Foreskin keratinocyte (primary cell): ENCODE measurements at places on chromosomes 1 and 21. TPM values are rescaled to one million over a fixed set of nuclear protein-coding genes. Genes with fewer than 3 reads are reported as not detected.

GRCh38 chr1:30514945-30515344 is 208.4 kb downstream of the MATN1 start:
- DNase-seq: no peak

DNA sequence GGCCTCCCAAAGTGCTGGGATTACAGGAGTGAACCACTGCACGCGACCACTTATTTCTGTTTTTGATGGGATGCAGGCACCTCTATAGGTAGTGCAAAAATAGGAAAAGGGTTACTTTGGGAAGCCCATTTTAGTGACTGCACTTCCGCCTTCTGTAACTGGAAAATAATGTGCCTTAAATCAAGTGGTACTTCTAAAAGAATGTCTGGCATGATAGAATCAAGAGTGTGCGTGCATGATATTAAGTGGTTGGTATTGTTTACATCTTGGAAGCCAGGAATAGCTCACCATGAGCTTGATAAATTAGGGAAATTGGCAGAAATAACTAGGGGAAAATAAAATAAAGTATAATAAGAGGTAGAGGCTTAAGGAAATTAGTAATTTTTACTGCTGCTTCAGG is 1067.0 kb downstream of the ADGRL2 start:
- DNase-seq: no peak

DNA sequence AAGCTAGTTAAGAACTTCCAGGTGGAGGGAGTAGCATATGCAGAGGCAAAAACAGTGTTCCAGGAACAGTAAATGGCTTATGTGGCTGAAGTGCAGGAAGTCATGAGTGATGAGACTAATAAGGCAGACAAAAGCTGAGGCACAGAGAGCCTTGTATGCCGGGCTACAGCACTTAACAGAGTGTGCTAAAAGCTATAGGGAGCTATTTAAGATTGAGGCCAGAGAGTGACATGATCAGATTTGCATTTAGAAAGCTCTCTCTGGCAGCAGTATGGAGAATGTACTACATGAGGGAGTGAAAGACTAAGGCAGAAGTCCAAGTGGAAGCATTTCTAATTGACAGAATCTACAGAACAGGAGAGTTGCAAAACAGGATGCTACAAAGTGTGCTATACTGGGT is 38.6 kb downstream of the WASF2 start:
- DNase-seq: no peak

DNA sequence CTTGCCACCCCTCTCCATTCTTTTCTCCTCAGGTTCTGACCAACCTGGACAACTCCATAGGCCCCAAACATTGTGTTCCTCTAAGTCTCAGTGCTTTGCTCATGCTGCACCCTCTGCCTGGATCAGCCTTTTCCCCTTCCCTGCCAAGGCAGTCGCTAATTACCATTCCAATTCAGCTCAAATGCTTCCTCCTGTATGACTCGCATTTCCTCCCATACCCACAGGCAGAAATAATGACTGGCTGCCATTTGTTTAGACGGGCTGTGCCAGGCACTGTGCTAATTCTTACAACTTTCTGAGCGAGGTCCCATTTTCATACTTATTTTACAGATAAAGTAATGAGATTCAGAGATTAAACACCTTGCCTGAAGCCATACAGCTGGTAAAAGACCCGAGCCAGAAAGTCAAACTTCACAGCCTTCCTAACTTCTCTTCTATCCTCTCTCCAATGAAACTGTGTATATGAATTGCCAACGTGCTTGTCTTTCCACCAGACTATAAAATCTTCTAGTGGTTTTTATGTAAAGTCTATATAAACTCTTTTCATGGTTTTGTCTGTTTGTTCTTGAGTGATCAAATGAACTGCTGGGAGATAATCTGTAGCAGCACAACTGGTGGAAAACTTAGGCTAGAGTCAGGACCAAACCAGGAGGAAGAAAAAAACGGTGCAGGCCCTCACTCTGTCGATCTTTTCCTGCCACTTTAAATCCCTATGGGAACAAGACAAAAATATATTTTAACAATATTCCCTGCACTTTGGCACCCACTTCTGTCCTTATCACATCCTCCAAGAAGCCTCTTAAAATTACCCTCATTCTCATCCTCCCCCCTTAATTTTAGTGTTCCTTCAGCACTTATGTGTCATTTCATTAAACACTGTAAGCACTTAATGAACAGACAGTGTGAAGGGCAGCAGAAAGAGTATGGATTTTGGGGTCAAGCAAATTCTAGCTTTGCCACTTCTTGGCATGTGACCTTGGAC is 33.7 kb downstream of the RAB3B start:
- peak; percentile 22 for DNase-seq

GRCh38 chr1:147168626-147169058 is 3.6 kb downstream of the PRKAB2 start:
- no peak for DNase-seq

- no peak for DNase-seq
These were observed 882.4 kb upstream of the ADGRL2 start for GRCh38 chr1:80918380-80918779.

DNA sequence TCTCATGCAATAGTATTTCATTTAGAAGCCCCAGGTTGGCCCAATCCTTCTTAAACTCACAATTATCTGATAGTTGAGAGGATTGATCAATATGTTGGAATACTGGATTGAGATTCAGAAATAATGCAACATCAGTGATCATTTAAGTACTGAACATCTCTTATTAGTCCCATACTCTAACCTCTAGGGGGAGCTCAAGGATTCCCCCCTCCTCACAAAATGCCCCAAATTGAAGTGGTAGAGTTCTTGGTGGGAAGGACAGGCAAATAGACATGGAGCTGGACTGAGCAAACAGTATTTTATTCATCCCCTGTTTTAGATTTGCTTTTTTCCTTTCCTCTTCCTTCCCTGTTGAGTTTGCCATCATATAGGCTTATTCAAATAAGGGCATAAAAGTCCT is 62.8 kb downstream of the NGF start:
- no peak for DNase-seq

DNA sequence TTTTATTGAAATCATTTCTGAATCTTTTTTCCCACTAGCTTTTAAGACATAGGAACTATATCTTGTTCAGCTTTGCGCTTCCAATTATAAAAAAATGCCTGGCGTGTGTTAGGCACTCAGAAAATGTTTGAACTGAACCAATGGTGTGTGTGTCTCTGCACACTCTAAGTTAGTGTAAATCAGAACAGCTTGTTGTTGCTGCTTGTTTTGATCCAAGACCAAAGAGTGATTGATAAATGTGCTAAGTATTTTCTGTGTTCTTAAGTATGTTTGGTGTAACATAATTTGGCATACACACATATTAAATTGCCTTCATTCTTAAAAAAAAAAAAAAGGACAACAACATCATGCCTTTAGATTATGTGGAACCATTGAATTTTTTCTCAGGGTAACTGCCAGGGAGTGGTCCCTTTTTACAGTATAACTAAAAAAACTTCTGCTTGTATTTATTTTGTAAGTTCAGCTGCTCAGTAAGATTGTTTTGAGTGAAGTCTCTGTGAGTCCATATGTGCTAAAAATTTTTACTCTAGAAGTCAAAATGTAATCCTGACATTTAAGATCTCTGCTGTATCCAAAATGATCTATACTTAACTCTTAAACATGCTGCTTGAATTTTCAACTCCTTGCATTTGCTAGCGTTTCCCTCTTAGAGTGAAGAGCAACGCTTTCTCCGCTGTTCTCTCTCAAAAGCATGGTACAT is 8.7 kb downstream of the CD55 start:
- DNase-seq: no peak

DNA sequence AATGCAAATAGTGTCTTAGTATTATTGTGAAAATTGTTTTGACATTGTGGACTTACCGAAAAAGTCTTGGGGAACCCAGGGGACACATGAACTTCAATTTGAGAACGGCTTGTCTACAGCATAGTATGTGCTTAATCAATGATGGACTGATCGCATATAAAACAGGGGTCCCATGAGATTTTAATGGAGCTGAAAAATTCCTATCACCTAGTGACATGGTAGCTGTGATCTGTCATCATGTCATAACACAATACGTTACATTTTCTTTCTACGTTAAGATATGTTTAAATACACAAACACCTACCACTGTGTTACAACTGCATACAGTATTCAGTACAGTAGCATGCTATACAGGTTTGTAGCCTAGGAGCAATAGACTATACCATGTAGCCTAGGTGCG is 153.3 kb upstream of the FOXD3 start:
- DNase-seq: no peak

- peak; percentile 53 for DNase-seq
These were observed 685.0 kb downstream of the ADGRL2 start for GRCh38 chr1:82485591-82486369.

GRCh38 chr1:246318036-246318359 is 189.1 kb downstream of the SMYD3 start:
- DNase-seq: no peak

GRCh38 chr1:14220324-14220723 is 378.2 kb upstream of the KAZN start:
- DNase-seq: no peak

DNA sequence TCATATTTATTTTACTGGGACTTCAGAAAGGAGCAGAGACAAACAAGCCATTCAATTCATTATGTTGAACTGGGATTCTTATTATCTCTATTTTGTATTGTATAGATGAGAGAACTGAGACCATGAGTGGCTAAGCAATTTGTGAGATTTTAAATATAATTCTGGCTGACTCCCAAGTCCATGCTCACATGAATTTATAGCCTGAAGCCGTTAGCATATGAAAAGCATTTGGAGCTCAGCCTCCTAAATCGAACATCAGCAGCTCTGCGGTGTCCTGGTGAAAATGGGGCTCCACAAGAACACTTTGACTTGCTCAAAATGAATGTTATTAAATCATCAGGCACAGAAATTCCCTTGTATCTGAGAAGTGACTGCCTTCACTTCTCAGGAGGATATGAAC is 96.8 kb upstream of the DPT start:
- no peak for DNase-seq

DNA sequence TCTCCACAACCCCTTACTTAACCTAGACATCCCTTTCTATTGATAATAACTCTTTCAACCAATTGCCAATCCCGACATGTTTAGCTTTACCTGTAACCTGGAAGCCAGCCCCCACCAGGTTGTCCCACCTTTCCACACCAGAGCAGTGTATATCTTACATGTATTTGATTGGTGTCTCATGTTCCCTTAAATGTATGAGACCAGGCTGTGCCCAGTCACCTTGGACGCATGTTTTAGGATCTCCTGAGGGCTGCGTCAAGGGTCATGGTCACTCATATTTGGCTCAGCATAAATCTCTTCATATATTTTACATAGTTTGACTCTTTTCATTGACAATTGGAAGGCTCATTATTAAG is 5.3 kb upstream of the SLC19A1 start:
- DNase-seq: no peak

DNA sequence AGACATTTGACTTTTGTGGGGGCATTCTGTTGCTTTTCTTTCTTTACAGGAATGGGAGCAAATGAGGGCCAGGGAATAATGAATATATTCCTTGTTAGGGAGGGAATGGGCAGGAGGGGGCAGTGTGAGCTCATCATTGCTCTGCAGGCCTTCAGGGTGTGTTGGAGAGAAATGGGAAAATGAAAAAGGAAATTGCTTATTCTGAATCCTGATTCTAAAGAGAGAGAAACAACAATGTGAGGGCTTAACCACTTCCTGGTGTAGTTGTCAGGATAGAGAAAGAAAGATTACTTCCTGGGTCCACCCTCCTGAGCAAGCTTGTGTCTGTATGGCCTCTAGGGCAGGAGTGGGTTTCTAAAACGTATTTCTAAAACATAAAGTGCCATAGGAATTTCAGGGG is 28.3 kb downstream of the VANGL2 start:
- DNase-seq: peak; percentile 65

GRCh38 chr1:240044620-240045019 is 47.1 kb upstream of the FMN2 start:
- DNase-seq: no peak

GRCh38 chr1:24481101-24481500 is 21.5 kb upstream of the RCAN3 start:
- DNase-seq: no peak

DNA sequence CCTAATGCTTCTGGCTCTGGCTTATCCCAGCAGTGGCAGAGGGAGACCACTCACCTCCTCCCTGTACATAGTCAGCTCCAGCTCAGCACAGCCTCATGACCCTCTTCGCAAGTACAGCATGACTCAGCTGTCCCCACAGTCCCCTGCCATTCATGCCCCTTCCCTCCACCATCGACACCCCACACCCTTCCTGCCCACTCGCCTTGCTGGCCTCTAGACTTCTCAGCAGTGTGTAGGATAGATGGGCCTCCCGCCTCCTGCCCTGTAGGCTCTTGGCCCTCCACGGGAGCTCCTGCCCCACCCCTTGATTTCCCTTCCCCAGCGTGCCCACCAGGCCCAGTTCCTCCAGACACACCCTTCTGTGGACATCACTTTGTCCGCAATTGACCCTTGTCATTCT is 9.8 kb downstream of the NPR1 start:
- no peak for DNase-seq

DNA sequence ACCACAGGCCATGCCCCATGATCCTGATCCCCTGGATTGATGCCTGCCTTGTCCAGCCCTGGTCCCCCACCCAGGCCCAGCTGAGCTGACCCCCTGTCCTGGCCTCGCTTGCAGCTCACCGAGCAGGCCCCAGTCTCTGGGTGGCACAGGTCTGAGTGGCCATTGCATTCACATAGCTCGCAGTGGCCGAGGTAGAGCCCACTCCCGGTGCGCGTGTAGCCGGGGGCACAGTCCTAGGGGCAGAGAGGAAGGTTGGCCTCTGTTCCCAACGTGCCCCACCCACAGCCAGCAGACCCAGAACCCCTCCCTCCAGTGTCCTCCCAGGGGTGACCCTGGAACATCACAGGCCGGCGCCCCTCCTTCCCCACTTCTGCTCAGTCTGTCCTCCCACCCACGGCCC is 51.9 kb downstream of the LDLRAD2 start:
- DNase-seq: no peak

- no peak for DNase-seq
These were observed 74.0 kb upstream of the ZBTB18 start for GRCh38 chr1:243977094-243977493.

GRCh38 chr1:115648717-115649691 is 7.2 kb downstream of the VANGL1 start:
- DNase-seq: no peak

GRCh38 chr1:98910827-98911226 is 93.8 kb downstream of the PLPPR5 start:
- no peak for DNase-seq

The S100A12 gene
- not detected in 2 replicates for total RNA-seq

The RHBDL2 gene
- total RNA-seq: 6.3 and 10.6 TPM in 2 replicates

The OR2L13 gene
- total RNA-seq: not detected in 2 replicates

The ACOT11 gene
- 2.7 and 3.0 TPM in 2 replicates for total RNA-seq

The UBXN10 gene
- 0.07 and 0.10 TPM in 2 replicates for total RNA-seq

The LAMB3 gene
- 1,286 and 1,603 TPM in 2 replicates for total RNA-seq

The WNT4 gene
- 0.21 and 0.24 TPM in 2 replicates for total RNA-seq

The ITPKB gene
- total RNA-seq: 11.7 and 11.9 TPM in 2 replicates

The GBP7 gene
- total RNA-seq: not detected in 2 replicates

The SPRR2G gene
- 2.7 and 3.1 TPM in 2 replicates for total RNA-seq

The RYR2 gene
- not detected in 2 replicates for total RNA-seq

The COL9A2 gene
- 22.6 and 40.3 TPM in 2 replicates for total RNA-seq
